Fibroblast of skin of back (primary cell): ENCODE measurements at places on chromosomes 11 and 22.
A peak's percentile ranks its signal among the peaks of the same experiment; 100 is the strongest.

GRCh38 chr11:57387289-57388030 lies 3.0 kb downstream of the PRG2 start:
- no peak for DNase-seq

DNA sequence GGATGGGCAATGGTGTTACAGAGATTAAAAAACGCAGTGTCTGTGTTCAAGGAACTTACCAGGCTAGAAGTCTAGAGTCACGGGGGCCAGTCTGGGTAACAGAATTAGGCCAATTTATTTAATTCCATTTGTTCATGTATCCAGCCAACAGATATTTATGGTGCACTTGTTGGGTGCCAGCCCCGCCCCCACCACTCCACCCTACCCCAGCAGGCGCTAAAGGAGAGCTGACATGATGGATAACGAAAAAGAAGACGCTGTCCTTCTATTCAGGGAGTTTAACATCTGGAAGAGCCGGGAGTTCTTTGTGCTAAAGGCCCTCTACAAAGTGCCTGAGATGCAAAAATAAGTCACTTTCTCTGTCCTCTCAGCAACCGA lies 1.1 kb upstream of the BMAL1 start:
- DNase-seq: no peak

DNA sequence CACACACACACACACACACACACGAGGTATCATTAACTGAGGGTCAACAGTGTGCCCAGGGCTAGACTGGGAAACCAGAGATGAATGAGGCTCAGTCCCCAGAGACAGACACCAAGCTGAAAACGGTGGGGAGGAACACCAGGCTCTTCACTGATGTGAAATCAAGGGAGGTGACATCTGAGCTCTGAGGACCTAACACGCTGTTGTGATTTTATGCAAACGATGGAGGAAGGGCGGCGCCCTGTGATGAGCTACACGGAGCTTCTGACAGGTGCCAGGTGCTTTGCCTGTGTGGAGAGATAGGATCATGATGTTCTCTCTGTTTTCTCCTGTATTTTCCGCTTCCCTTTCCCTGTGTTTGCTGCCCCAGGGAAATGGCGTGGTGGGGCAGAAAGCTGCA lies 6.5 kb upstream of the CYB5R3 start:
- no peak for DNase-seq

DNA sequence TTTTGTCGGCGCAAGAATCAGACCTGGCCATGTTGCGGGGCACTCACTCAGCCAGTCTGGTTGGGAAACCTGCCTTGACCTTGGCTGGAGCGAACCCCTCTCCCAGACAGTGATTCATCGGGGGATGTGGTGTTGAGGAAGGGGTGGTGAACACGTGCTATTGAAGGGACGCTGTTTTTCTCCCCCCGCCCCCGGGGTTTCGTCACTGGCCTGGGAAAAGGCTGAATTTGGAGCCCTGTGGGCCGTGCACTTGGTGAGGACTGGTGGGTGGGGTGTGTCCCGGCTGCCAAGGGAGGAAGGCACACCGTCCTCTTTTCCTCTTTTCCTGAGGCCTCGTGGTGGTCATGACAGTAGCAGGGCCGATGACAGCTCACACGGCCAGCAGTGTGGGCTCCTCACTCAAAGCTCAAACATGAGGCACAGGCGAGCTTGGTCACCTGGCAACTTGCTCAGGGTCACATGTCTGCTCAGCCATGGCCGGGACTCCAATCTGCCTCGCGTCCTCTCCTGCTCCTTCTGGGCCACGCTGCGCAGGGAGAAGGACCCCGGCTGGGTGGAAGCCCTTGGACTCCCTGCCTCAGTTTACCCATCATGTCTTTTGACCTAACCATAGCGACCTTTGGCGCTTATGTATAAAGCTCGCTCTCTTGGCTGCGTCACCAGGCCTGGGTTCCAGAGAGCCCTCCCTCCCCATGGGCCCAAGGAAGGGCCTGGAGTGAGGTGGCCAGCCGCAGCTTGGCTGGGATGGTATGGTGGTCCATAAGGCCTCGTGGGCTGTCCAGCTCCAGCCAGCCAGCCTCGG lies 49.4 kb downstream of the SMIM38 start:
- DNase-seq: no peak

- no peak for DNase-seq
These were observed 2.4 kb upstream of the ARHGEF12 start for GRCh38 chr11:120333801-120334200.

- no peak for DNase-seq
These were observed 14.5 kb upstream of the GAB2 start for GRCh38 chr11:78432058-78432515.

DNA sequence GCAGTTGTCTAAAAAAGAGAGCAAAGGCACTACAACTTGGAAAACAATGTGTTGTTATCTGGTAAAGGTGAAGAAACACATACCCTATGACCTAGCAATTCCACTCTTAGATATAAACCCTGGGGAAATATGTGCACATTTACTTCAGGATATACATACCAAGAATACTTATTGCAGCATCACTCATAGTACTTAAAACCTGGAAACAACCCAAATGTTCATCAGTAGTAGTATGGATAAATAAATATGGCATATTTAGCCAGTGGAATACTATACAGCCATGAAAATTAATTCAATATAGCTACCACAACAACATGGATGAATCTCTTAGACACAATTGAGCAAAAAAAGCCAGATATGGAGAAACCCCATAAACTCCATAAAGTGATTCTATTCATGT lies 26.1 kb upstream of the MICAL2 start:
- peak; percentile 57 for DNase-seq

GRCh38 chr11:47225552-47226400 lies 11.0 kb downstream of the DDB2 start:
- DNase-seq: no peak

DNA sequence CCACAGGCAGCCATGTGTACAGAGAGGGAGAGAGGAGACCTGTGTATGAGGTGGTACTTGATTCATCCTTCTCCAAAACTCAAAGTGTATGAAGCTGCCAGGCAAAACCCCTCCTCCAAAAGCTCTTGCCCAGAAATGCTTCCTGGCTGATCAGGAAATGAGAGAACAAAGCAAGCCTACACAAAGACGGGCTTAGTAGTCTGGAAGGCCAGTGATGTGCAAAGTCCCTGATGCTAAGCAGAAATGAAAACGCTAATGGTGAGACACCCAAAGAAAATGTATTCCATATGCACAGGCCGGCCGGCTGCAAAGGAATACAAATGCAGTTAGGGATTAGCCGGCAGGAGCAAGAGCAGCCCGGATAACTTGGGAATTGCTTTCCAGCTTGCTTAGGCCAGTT lies 234.9 kb upstream of the CADM1 start:
- DNase-seq: no peak

DNA sequence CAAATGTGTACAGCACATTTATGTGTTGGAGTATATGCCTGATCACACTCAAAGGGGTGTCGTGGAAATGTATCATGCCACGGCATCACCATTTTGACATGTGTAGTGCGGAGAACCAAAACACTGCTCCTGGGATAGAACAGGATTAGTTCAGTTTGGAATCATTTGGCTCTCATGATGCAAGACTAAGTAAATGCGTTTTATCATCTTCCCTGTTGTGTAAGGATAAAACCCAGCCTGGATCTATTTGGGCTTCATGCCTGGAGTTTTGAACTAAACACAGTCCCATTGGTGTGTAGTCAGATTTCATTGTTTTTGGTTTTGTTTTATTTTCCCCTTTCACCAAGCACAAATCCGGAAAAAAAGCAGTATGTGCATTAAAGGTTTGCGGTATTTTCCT lies 574.3 kb downstream of the NTM start:
- DNase-seq: peak; percentile 36

- no peak for DNase-seq
These were observed 16.8 kb upstream of the TMPRSS5 start for GRCh38 chr11:113722934-113723333.

DNA sequence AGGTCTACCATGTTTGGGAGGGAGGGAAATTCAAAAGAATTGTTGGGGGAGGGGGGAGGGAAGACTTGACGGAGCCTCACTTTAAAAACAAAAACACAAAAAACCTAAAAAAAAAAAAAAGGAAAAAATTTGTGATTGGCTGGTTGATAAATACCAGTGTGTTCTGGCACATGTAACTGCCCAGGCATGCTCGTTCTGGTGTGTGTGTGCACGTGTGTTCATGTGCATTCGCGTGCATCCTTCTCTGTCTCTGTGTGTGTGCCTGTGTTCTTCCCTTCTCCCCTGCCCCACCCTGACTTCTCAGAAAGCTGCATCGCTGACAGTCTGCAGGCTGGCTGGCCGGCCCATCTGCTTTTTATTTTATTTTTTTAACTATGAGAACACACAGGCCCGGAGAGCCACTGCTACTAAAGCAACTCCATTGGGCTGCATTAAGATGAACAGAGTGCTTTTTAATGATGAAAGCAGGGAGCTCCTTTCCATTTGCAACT lies 22.6 kb upstream of the ADSL start:
- no peak for DNase-seq

DNA sequence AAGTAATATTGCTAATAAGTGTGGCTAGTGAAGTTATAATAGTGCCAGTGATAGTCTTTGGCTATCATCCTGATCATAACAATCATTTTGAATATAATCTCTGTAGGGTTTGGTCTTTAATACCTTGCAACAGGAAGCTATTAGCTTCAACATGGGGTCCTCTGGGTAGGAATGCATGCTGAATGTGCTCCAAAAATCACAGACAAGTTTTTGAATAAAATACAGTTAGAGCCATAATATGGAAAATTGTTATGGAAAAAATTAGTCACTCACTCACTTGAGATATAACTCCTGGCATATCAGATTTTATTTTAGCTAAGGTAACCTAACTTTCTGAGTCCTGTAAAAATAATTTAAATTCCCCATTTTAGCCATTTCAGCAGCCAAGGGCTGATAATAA lies 95.4 kb upstream of the MTMR2 start:
- no peak for DNase-seq

DNA sequence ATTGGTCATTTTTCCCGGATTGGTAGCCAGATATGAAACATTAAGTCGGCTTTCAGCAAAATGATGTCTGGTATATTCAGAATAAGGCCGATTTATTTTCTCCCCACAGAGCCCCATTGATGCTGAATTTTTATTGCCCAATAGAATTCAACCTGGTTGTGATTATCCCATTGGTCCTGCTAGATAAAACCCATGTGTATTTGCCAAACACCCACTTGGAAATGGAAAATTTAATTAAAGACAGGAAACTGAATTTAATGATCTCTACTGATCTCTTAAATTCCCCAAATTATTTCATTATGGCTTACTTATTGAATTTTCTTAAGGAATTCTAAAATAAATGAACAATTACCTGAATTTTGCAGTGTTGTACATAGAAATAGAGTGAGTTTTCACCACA lies 609.8 kb downstream of the NTM start:
- no peak for DNase-seq

- DNase-seq: no peak
These were observed 7.2 kb downstream of the LYVE1 start for GRCh38 chr11:10561043-10561818.

- no peak for DNase-seq
These were observed 140.1 kb downstream of the NXPE2 start for GRCh38 chr11:114818382-114818781.

DNA sequence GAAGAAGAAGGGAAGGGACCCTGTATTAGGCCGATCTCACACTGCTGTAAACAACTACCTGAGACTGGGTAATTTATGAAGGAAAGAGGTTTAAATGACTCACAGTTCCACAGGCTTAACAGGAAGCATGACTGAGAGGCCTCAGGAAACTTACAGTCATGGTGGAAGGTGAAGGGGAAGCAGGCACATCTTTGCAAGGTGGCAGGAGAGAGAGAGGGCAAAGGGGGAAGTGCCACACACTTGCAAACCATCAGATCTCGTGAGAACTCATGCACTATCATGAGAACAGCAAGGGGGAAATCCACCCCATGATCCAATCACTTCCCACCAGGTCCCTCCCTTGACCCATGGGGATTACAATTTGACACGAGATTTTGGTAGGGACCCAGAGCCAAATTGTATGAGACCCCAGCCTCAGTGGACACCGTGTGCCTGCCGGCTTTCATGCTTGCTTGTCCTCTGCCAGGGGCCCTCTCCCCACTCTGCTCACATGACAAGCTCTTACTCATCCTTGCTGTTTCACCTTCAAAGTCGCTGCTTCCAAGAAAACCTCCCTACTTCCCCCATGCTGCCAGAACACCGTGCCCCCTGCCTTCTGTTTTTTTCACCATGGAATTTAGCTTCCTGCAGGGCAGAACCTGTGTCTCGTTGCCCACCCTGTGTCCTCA lies 23.3 kb upstream of the PPFIA1 start:
- DNase-seq: no peak

GRCh38 chr11:68598816-68599653 lies 85.3 kb upstream of the GAL start:
- DNase-seq: peak; percentile 34
